ENCODE measurements at places on chromosomes 4 and X.

GRCh38 chr4:5717449-5718158 is 6.6 kb downstream of the EVC start:
- DNase-seq: no peak

DNA sequence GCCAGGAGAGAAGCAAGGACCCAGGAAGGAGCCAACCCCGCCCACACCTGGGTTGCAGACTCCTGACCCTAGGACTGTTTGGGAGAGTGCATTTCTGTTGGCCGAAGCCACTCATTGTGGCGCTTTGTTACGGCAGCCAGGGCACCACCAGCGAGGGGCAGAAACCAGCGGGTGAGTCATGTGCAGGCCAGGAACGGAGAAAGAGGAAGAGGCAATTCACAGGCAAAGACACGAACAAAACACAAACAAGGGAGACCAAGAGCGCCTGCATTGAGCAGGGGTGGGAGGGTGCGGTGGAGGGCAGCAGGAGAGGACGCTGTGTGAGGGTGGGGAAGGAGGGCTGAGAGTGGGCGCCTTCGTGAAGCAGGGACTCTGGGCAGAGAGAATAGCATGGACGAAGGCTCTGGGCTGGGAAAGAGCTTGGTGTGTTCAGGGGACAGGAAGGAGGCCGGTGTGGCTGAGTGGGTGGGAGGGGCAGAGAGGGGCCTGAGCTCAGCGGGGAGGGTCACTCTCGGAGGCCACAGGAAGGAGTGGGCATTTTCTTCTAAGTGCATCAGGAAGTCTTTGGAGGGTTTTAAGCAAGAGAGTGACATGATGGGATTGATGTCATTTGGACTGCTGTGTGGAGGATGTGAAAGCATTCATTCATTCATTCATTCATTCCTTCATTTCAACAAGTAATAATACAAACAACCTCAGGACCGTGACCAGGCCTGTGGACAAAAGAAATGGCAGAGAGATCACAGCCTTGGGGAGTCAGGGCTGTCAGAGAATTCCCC is 12.2 kb upstream of the WFS1 start:
- no peak for DNase-seq

DNA sequence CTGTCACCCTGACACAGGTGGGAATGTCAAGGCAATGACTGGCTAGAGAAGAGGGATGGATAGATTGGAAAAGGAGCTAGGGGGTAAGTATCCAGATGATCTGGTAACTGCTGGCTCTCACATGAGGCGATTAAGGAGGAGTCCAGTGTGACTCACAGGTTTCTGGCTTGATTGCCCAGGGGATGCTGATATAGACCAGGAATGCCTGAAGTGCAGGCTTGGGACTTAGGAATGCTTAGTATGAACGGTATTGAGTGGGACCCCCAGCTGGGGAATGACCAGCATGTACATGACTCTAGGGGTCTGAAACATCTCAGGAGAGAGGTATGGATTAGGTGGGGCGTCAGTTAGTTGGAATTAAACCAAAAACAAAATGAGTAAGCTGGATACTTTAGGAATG is 65.8 kb upstream of the PRPS1 start:
- DNase-seq: no peak

DNA sequence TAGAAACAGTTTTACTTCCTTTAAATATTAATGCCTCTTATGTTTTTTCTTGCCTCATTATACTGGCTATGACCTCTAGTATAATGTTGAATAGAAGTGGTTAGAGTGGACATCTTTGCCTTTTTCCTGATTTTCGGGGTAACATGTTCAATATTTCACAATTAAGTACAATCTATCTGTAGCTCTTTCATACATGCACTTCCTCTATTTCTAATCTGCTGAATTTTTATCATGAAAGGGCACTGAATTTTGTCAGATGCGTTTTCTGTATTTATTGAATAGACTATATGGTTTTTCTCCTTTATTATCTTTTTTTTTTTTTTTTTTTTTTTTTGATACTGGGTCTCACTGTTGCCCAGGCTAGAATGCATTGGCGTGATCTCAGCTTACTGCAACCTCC is 29.0 kb downstream of the MECP2 start:
- DNase-seq: no peak

GRCh38 chr4:12414181-12414812 is 985.6 kb upstream of the HS3ST1 start:
- no peak for DNase-seq

DNA sequence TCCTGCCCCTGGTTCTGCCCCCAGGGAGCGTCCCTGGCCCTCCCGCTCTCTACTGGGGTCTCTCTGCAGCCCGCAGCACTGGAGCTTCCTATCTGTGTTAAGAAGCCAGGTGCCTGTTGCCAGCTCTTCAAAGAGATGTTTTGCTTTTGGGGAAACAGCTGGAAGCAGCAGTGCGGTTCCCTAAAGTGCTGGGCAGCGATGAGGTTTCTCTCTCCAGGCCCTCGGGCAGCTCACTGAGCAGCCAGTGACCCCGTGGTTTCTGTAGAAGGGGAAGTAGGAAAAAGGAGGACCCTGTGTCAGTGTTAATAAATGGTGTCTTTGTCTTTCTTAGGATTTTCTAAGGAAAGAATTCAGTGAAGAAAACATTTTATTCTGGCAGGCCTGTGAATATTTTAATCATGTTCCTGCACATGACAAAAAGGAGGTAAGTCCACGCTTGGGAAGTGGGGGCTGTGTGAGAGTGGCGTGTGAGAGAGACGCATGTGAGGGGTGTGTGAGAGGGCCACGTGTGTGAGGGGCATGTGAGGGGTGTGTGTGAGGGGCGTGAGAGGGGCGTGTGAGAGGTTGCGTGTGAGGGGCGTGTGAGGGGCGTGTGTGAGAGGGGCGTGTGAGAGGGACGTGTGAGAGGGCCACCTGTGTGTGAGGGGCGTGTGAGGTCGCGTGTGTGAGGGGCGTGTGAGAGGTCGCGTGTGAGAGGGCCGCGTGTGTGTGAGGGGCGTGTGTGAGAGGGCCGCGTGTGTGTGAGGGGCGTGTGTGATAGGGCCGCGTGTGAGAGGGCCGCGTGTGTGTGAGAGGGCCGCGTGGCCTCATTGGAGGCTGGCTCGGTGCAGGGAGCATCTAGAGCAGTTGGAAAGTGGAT is 27.1 kb upstream of the HGFAC start:
- DNase-seq: no peak

- no peak for DNase-seq
These were observed 317.2 kb downstream of the DHX15 start for GRCh38 chr4:24266951-24267722.
